ENCODE measurements at places on chromosomes 1 and 21.

- no peak for DNase-seq
- H3K4me1 ChIP-seq: no peaks in the 10 kb centered on the region
- H3K27ac ChIP-seq: no peak overlapping the region
- no peaks in the 10 kb centered on the region for H3K27me3 ChIP-seq
- peaks cover 18% of the 10 kb centered on the region for H3K36me3 ChIP-seq
- H3K4me3 ChIP-seq: no peak overlapping the region
These were observed 2.1 kb downstream of the DHDDS start for GRCh38 chr1:26434161-26434752.

- H3K36me3 ChIP-seq: peaks cover 30% of the 10 kb centered on the region
- H3K27me3 ChIP-seq: no peaks in the 10 kb centered on the region
- DNase-seq: no peak
- peaks cover 36% of the 10 kb centered on the region for H3K4me1 ChIP-seq
These were observed 2.6 kb upstream of the ZNF436 start for GRCh38 chr1:23371987-23372880.

DNA sequence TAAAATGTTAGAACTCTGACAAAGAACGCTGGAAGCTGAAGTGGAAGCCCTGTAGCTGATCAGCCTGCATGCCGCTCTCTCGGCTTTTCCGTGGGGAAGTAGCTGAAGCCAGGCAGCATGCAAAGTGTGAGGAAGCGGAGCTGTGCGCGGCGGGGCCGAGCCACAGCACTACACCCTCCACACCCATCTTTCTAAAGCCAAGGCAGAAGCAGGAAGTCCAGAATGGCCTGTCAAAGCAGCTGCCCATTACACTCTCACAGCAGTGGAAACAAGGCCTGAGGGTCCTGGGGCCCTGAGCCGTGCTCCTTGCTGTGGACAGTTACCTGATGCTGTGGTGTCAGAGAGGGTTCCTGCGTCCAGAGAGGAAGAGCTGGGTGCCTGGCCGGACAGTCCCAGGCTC lies 69.6 kb downstream of the UBR4 start:
- no peaks in the 10 kb centered on the region for H3K27me3 ChIP-seq
- no peak overlapping the region for H3K27ac ChIP-seq
- no peak overlapping the region for H3K4me3 ChIP-seq

DNA sequence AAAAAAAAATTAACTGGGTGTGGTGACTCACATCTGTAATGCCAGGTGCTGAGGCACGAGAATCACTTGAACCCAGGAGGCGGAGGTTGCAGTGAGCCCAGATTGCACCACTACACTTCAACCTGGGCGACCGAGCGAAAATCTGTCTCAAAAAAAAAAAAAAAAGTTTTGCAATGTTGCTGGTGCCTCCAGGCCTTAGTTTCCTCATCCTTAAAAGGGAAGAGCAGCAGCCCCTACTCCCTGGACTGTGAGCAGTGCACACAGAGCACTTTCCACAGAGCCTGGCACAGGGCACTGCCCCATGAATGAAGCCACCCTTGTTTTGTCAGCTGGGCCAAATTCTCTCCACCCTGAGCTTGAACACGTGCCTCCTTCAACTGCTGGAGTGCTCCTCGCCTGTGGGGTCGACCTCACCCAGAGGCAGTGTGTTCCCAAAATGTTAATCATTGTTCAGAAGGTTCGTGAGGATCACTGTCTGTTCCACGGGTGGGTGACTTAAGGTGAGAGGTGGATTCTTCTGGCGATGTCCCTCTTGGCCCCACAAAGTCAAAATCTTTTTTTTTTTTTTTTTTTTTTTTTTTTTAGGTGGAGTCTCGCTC lies 152.1 kb upstream of the TMEM51 start:
- H3K27me3 ChIP-seq: no peaks in the 10 kb centered on the region
- DNase-seq: no peak
- no peak overlapping the region for H3K27ac ChIP-seq

GRCh38 chr1:176801514-176802020 lies 338.6 kb downstream of the PAPPA2 start:
- no peak overlapping the region for H3K27ac ChIP-seq
- H3K4me1 ChIP-seq: no peaks in the 10 kb centered on the region
- no peak overlapping the region for H3K4me3 ChIP-seq

GRCh38 chr1:116259663-116260062 lies 113.4 kb upstream of the ATP1A1 start:
- H3K27ac ChIP-seq: no peak overlapping the region
- no peak overlapping the region for H3K4me3 ChIP-seq
- no peaks in the 10 kb centered on the region for H3K4me1 ChIP-seq

GRCh38 chr1:178066908-178067614 lies 26.8 kb upstream of the RASAL2 start:
- H3K4me1 ChIP-seq: no peaks in the 10 kb centered on the region
- no peaks in the 10 kb centered on the region for H3K36me3 ChIP-seq
- no peak overlapping the region for H3K27ac ChIP-seq
